Right lung (tissue), 10 donors: ENCODE measurements at places on chromosomes 12 and 14. TPM values are rescaled to one million over a fixed set of nuclear protein-coding genes. Genes with fewer than 3 reads are reported as not detected.

- DNase-seq = no peak
These were observed 769 bp upstream of the SLC39A5 start for GRCh38 chr12:56229082-56229481.

GRCh38 chr14:92004062-92004461 is 35.8 kb downstream of the TRIP11 start:
- DNase-seq = no peak

The AKAP3 gene
- 2.8 TPM for polyA plus RNA-seq

The VCPKMT gene
- polyA plus RNA-seq = 17.9 TPM

The ZNF891 gene
- polyA plus RNA-seq = 8.4 TPM
